ENCODE measurements at places on chromosomes 4 and X. TPM values are rescaled to one million over a fixed set of nuclear protein-coding genes. Genes with fewer than 3 reads are reported as not detected.

Gene DGAT2L6
- total RNA-seq: not detected

Gene ADH7
- not detected for total RNA-seq

Gene DDX53
- not detected for total RNA-seq

Gene SPANXD
- not detected for total RNA-seq

Gene CEP135
- 15.3 TPM for total RNA-seq

Gene LPAR4
- 0.49 TPM for total RNA-seq

Gene CTAG1A
- not detected for total RNA-seq

Measured in endothelial cell of umbilical vein (primary cell).